ENCODE measurements at places on chromosomes 16 and 17. TPM values are rescaled to one million over a fixed set of nuclear protein-coding genes. Genes with fewer than 3 reads are reported as not detected.

The CFAP97D1 gene
- 0.10 TPM for polyA plus RNA-seq

The SKAP1 gene
- polyA plus RNA-seq = not detected

The CTRB2 gene
- 0.30 TPM for polyA plus RNA-seq

The TEKT3 gene
- polyA plus RNA-seq = 1.5 TPM

The RAB26 gene
- polyA plus RNA-seq = 1.2 TPM

The ERN2 gene
- polyA plus RNA-seq = 0.08 TPM

The FGF11 gene
- 15.9 TPM for polyA plus RNA-seq

The TBC1D3H gene
- polyA plus RNA-seq = not detected

The ZNF750 gene
- polyA plus RNA-seq = not detected

The MEFV gene
- 0.18 TPM for polyA plus RNA-seq

The SRCIN1 gene
- 0.73 TPM for polyA plus RNA-seq

The GAN gene
- polyA plus RNA-seq = 1.8 TPM

The C16orf92 gene
- not detected for polyA plus RNA-seq

The OR1D5 gene
- not detected for polyA plus RNA-seq

The NXPH3 gene
- polyA plus RNA-seq = 1.4 TPM

The CHST5 gene
- 0.21 TPM for polyA plus RNA-seq

The TAT gene
- 0.12 TPM for polyA plus RNA-seq

The KRTAP17-1 gene
- not detected for polyA plus RNA-seq

The RPH3AL gene
- 16.6 TPM for polyA plus RNA-seq

The C17orf78 gene
- 0.19 TPM for polyA plus RNA-seq

The UBALD1 gene
- 12.1 TPM for polyA plus RNA-seq

The IRX3 gene
- 17.7 TPM for polyA plus RNA-seq

The NAGPA gene
- polyA plus RNA-seq = 5.3 TPM

The YWHAE gene
- 733 TPM for polyA plus RNA-seq

The KCNJ2 gene
- 6.9 TPM for polyA plus RNA-seq

The G6PC1 gene
- not detected for polyA plus RNA-seq

The AARSD1 gene
- polyA plus RNA-seq = 42.1 TPM

The NGFR gene
- not detected for polyA plus RNA-seq

The ST6GALNAC2 gene
- polyA plus RNA-seq = 1.7 TPM

The CDYL2 gene
- 4.4 TPM for polyA plus RNA-seq

The HIC1 gene
- polyA plus RNA-seq = 22.9 TPM

The SP2 gene
- polyA plus RNA-seq = 14.9 TPM

The NR1D1 gene
- polyA plus RNA-seq = 1.7 TPM

The PRAC2 gene
- not detected for polyA plus RNA-seq

The SYCE1L gene
- polyA plus RNA-seq = 4.4 TPM

The LPO gene
- not detected for polyA plus RNA-seq

The DNAI2 gene
- polyA plus RNA-seq = not detected
